Stimulated activated CD8-positive, alpha-beta memory T cell treated with anti-CD3 and anti-CD28 coated beads, Interleukin-2, amount 100 ng/mL, for 1 hour (primary cell): ENCODE measurements at places on chromosomes 2 and 18.

DNA sequence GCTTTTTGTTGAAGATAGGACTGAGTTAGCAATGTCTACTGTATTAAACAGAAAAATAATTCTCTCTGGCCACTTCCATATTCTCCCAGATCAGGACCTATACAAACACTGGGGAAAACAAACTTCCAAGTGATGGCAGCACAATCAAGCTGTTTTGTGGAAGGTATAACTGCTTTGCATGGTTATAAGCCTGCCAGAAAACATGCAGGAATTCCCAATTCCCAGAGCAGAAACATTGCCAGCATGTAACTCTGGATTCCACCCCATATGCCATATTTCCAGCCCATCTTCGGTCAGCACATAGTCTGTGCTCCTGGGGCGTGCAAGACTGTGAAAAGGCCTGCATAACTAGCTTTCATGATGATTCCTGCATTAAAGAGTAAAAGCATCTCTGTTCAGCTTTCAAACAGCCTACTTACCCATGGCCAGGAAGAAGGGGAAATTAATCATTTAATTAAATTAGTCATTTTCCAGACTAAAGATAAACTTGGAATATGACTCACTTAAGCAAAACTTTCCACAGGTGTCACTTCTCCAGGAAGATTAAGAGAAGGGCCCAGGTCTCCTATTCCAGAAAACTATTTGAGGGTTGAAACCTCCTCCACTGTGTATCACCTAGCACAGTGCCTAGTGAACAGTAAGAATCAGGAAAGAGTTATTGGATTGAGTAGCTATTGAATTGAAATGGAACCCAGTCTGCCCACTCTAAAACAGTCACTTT is 280.5 kb downstream of the NRXN1 start:
- DNase-seq = no peak

DNA sequence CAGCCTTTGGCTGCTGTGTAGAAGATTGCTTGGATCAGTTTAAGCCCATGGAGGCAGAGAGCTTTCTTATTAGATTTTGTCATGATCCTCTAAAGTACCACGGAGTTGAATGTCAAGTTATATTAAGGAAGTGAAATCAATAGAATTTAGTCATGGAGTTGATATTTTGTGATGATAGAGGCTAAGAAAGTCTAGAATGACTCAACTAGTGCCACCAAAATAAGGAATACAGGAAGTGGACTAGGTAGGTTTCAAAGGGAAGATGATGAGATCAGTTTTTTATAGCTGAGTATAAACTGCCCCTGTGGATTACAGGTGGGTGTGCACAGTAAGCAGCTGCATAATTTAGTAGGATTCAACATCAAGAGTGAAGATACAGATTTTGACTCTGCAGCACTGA is 25.2 kb downstream of the FBXO36 start:
- DNase-seq = no peak

DNA sequence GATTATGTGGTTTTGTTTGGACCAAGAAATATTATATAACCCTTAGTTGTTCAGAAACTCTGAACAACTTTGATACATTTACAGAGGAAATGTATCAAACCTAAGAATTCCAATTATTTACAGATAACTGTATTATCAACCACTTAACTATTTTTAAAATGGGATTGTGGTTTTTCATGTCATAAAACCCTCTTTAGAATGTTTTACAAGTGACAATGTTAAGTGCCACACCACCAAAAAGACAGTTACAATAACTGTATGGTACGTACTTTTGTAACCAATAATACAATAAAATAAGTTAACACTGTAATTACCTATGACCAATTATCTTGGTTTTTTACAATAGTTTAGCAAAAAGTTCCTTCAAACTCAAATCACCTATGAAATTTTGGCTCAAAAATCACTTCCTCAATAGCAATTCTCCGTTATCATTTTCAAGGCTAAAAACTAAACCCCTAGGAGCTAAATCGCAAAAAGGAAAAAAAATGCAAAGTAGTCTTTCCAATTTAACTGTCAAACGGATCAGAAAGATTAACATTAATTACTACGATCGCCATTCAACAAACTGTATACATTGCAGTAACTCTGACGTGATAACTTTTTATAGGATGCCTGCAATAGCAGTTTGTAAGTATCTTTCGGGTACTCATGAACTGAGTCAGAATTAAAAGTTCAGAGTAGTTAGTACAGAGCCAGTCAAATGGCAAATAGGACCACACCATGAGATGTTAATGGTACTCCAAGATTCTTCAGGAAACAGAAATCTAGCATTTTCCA is 1.5 kb downstream of the ROCK1 start:
- no peak for DNase-seq

GRCh38 chr2:167510071-167510759 is 621.9 kb downstream of the XIRP2 start:
- no peak for DNase-seq

DNA sequence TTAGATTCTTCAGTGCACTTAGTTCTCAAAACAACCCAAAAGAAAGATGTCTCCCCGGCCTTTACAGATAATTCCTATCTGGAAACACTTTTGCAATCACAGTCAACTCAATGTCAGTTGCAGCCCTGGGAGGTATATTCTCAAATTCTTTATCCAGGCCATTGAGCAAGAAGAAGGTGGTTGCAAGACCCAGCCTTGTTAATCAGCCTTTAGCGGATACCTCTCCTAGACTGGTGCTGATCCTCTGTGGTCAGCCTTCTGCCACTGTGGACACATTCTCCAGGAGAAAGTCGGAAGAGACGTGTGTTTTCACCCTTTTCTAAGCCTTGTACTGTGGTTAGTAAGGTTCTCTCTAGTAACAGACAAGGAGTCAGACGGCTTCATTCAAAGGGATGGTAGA is 7.8 kb upstream of the FZD7 start:
- no peak for DNase-seq

- no peak for DNase-seq
Observed at GRCh38 chr18:5488844-5489243, 55.0 kb downstream of the EPB41L3 start.

DNA sequence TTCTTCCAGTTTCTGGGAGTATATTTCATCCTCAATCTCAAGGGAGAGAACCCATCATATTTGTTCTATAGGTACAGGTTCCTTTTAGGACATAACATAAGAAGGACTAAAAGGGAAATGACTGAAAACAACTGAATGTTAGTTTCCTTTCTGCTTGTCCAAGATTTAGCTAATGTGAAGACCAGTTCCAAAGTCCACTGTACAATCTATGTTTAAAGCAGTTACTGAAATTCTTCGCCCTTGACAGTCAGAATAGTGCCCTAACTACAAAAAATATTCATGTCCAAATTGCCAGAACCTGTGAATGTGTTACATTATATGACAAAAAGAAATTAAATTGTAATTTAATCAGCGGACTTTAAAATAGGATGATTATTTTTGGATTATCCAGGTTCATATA is 466.3 kb upstream of the SETBP1 start:
- no peak for DNase-seq

DNA sequence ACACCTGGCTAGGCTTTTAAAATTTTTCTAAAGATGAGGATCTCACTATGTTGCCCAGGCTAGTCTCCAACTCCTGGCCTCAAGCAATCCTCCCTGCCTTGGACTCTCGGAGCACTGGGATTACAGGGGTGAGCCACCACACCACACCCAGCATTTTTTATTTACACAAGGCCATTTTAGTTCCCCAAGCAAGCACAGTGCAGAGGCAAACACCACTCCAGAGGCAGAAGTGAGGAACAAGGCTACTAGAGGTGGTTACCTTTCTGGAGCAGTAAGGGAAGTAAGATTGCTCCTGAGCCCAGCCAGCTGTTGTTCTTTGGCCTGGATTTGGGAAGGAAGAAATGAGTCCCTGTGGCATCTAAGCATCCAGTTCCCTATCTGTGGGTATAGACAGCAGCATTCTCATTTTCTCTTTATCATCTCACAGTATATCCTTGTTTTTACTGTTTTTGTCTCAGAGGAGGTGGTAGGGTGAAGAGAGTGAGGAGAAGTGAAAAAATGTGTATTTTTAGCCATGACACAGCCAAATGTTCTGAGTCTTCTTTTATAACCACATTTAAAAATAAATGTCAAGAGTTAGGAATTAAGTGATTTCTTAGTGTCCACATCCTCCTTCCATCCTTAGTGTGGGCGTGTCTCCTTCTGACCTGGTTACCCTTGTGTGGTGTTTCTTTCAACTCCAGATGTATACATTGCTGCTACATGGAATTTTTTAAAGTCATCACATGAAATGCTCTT is 10.5 kb upstream of the TTC39C start:
- DNase-seq = no peak

DNA sequence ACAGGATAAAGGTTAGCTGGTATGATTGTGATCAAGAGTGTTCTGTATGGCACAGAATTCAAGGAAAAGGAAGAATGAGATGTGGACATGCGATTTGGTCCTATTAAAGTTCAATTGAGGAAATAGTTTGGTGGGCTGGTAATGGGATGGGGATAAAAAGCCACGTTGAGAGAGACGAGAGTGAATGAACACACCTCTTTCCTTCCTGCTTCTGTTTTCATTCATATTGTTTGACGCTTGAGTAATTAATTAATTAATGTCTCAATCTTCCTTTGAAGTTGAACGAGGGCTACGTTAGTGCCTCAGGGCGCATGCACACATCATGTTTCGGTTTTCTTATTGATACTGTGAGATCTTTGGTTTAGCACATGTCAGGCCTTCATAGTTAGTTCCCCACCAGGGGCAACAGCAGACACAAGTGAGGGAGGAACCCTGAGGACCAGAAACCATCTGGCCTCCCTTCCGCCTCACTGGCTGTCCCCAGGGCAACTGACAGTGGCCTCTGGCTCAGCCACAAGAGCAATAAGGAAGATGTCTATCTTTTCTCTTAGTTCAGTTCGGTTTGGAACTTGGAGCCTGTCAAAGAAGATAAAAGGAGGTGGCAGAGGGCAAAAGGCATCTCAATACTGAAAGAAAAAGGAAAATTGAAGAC is 116.0 kb downstream of the LIPG start:
- DNase-seq = no peak

DNA sequence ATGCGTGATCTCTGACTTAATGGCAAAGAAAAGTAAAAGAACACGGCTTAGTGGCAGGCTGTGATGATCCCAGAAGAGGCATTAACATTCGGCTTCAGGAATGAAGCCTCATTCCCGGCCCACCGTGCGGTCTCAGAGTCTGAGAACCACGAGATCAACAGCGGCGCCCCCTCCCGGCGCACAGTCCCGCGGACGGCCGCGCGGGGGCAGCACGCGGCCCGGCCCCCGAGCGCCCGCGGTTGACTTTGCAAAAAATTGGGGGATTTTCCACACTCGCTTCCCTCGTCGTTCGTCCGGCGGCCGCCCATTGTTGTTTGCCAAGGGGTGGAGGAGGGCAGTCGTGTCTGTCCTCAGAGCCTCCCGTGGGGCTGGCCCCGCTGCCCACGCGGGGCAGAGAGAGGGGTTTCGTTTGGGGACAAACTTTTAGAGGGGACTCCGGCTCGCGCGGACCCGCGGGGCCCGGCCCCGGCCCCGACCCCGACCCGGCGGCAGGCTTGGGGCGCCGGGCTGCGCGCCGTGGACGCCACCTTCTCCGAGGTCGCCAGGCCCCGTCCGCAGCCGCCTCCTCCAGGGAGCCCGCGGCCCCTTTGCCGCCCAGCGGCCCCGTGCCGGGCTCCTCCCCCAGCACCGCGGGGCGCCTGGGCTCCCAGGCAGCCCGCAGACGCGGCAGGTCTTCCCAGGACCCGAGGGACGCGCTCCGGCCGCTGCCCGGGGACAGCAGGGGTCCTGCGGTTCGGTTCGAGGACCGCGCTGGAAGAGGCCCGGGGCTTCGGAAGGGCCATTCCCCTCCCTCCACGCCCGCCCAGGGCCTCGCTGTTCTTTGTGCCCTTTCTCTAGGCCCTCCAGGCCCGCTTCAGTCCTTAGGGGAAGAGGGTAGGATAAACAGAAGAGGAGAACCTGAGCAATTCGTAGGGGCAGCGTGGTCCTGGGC is 3.4 kb upstream of the HS6ST1 start:
- peak; percentile 67 for DNase-seq

- DNase-seq = no peak
Observed at GRCh38 chr18:35590935-35591334, 9.4 kb downstream of the GALNT1 start.

DNA sequence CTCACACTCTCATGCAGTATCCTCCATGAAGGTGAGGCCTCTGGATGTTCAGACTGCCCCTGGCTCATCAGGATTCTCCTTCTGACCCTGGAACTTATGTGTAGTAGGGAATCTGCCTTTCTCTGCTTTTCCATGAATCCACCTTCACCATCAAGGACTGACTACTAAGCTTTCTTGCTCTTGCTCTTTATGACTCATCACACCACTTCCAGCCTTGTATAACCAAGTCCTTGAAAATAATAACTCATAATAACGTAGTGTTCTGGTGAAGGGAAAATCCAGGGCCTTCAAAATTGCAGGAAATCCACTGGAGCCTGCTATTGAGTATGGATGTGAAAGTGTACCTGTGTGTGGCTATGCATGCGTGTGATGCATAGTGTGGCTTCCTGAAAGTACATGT is 11.3 kb upstream of the KCNS3 start:
- no peak for DNase-seq

DNA sequence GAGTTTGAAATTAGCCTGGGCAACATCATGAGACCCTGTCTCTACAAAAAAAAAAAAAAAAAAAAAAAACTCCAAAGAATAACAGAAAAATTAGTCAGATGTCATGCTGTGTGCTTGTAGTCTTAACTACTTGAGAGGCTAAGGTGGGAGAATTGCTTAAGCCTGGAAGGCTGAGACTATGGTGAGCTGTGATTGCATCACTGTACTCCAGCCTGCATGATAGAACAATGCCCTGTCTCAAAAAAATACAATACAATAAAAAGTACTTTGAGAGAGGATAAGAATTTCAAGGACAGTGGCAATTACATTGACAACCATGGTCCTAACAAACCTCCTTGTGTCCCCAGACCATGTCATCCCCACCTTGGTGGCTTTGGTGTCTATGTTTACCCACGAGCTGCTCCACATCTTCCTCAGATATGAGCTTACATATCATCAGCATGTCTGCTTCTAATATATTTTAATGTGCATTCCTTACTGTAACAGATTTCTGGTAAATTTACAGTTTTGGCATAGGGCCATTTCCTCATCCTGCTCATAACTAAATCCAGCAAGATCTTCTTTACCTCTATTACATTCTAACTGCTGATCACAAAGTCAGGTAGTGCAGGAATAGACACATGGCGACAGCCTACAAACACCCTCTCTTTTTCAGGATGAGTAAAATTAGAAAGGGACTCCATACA is 437.7 kb upstream of the HNRNPA3 start:
- DNase-seq = no peak

- DNase-seq = peak; percentile 41
Observed at GRCh38 chr2:109613922-109614714, at the start of the genes SEPTIN10 and SOWAHC. SEPTIN10 (minus strand) TSS chr2:109613966; CDS start chr2:109613827, 139 bp downstream. SOWAHC (plus strand) TSS chr2:109614364; CDS start chr2:109614490, 126 bp downstream.

- no peak for DNase-seq
Observed at GRCh38 chr2:200761266-200761665, 50.4 kb upstream of the BZW1 start.
